Right renal pelvis (tissue), 4 donors: ENCODE measurements at places on chromosomes 12 and 14.

- DNase-seq: no peak
Measured at GRCh38 chr12:116442946-116443345, 116.2 kb upstream of the MAP1LC3B2 start.

DNA sequence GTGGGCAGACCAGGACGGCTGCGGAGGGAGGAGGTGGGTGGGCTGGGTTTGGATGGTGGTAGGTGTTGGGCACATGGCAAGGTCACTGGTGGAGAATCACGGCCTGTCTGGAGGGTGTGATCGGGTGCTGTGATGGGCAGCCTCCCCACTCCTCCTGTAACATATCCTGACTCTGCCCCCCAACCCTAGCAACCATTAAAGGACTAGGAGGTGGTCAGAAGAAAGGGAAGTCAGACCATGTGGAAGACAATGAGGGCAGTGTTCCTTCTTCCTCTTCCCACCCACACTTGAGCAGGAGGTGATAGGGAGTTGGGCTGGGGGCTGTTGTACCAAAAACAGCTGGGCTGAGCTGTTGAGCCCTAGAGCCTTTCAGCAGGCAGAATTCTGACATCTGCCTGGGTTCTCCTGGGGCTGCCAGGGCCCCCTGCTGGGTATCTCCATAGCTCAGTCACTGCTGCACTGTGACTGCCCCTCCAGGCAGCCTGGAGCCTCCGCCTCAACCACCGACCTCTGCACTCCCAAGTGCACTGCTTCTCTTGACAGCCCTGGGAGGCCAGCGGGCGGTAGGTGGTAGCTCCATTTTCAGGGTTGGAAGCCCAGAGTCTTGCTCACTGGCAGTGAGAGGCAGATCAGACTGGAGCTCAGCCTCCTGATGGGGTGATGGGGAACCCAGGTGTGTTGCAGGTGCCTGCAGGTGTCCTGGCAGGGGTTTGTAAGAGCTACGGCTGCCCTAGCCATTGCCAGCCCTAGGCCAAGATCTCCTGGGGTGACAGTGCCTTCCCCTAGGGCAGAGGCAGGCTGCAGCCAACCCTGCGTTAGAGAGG, 15.4 kb downstream of the VASH1 start:
- no peak for DNase-seq

DNA sequence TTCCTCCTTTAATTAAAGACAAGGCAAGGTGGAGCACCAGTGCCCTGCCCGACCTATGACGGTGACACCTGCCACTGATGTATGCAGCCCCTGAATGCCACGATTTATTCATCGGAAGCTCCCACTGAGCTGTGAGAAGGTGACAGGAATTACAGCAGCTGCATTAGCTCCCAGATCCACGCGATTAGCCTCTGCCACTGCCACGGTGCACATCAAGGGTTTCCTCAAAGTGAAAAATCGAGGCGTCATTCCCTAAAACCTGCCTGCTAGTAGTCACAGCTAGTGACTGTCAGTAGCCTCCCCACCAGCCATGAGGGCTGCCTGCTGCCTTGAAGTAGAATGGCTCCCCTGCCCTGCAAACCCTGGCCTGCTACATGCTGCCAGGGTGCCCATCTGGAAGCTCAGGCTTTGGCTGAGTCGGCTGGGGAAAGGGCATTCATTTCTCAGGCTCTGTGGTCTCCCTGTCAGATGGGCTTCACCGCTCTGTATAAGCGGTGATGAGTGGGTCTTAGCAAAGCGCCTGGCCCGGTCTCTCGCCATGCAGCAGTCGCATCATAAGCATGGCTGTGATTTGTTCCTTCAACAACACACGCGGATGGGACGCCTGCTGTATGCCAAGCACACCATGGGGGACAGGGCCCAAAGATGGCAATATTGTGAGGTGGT, 8.2 kb upstream of the BCL11B start:
- no peak for DNase-seq

DNA sequence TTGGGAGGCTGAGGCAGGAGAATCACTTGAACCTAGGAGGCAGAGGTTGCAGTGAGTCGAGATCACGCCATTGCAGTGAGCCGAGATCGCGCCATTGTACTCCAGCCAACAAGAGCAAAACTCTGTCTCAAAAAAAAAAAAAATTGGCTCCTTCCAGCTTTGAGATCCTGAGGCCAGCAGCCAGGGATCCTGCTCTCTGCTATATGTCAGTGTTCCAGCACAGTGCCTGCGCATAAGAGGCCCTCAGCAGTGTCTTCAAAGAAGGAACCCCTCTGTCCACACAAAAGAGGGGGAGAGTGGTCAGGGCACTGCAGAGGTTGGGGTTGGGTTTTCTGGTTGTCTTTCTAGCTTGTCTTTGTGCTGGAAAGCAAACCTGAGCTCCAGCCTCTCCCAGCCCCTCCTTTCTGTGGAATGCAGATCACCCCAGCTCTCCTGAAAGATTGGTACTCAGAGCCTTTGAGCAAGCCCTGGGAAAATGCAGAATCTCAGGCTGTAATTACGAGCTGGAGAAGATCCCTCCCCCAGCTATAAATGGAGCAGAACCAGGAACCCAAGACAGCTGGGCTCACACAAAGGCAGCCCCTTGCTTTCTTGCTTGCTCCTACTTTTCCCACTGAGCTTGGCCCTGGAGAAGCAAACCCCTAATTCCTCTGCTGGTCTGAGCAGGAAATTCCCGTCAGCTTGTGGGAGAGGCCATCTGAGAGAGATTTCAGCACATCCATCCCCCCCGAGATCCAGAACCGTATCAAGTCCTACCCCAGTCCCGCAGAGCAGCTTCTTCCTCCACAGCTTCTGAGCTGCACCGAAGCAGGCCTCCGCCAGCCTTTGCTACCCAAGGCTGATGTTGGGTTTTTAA, 205.7 kb downstream of the ZFP36L1 start:
- no peak for DNase-seq

GRCh38 chr14:77375164-77375950, 1.5 kb downstream of the TMED8 start:
- no peak for DNase-seq

- peak; percentile 48 for DNase-seq
Measured at GRCh38 chr12:77133566-77133965, 68.2 kb upstream of the E2F7 start.

- no peak for DNase-seq
Measured at GRCh38 chr14:94850309-94851211, 80.6 kb upstream of the GSC start.

DNA sequence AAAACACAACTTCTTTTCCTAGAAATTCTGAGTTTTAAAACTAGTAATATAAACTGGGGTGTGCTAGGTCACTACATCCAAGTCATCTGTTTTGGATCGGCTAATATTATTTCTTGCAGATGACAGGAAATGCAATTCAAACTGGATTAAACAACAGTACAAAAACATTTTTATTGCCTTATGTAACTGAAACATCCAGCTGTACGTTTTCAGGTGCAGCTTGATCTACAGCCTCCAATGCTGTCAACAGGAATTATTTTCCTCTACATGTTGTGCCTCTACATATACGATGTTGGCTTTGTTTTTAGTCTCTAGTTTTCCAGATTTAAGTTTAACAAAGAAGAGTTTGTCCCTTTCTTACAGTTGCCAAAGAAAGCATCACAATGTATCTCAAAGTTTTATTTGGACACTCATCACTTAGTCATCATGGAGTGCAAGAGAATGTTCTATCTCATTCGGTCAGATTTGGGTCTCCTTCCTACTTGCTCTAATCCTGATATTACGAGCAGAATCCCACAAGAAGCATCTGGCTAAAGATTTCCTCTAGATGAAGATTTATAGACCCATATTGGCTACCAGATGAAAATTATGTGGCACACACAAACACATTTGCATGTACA, 326.7 kb downstream of the SLC6A15 start:
- DNase-seq: no peak

- DNase-seq: no peak
Measured at GRCh38 chr14:54138024-54138353, 181.4 kb upstream of the BMP4 start.

- no peak for DNase-seq
Measured at GRCh38 chr14:65369560-65369959, 43.0 kb upstream of the FUT8 start.

DNA sequence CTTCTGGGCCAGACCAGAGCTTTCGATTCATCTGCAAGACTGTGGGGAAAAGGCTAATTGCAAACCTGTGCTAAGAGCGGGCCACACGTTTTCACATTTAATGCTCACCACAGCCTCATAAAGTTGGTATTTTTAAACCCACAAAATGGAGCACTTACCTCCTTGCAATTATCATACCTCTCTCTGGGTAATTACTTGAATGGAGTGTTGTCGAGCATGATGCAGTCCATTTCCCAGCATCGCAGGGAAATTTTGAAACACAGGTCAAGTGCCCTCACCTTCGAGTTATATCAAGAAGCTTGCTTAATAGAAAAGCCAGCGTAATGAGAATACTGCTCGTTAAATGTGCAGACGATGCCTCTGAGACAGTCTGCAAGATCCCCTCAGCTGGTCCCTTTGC, 8.8 kb upstream of the IFI27L2 start:
- DNase-seq: no peak

DNA sequence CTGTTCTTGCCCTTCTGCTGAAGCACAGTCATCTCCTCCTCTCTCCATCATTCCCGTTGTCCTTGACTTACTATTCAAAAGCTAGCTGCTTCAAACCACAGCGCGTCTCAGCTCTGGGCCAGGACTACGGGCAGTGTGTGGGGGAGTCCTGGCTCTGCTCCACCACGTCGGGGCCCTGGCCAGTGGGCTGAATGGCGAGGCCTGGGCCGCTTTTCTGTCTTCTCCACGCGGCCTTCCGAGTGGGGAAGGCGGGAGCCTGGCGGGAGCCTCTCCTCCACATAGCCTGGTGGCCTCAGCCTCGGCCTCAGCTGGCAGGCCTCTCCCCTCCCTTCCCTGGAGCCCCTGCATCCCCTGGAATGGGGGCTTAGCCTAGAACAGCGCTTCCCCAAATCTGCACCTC, 16.5 kb downstream of the ANKRD9 start:
- DNase-seq: no peak

DNA sequence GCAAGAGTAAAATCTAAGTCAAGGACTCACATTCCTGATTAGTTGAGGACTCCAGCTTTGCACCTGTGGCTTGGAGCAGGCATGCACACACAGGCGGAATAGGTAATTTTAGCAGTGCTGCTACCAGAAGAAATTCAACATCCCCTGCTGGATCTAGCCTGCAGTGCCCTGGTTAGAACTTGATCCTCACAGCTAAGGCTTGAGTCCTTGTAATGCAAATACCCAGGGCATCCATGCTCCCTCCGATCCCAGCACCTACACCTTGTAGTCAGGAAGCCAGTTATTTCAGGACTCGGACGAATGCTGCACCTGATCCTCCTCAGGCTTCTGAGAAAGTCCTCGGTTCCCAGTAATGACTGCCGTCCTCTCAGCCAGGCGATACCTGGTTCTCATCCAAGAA, 309.0 kb upstream of the AMIGO2 start:
- no peak for DNase-seq

DNA sequence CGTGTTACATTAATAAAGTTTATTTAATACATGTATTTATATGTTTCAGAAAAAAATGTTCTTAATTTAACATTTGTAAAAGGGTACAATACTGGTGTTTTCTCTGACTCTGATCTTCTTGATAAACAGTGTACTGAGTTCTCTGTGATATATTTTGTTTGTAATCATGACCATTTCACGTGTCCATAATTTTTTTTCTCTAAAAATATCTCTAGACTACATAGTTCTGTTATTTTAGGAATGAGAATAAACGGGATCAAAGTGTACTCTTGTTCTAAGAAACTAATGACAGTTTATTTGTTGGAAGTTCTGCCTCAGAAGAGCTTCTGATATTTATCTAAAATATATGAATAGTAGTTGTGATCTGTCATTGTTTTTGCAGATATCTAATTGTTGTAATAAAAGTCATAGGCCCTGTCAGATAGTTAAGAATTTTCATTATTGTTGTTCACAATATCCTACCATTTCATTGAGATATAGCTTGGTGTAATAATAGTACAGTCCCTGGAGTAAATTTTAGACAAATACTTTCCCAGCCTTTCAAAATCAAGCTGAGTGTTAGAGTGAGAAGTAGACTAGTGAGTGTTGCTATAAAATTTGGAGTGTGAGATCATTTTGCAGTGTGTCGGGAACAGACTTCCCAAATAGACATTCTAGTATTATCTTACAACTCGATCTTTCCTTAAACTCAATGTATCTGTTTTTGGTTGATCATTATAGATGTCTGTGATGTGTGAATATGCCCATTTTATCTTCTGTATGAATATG, 86.2 kb downstream of the ERC1 start:
- no peak for DNase-seq

GRCh38 chr14:29937116-29937515, 9.5 kb upstream of the PRKD1 start:
- no peak for DNase-seq

DNA sequence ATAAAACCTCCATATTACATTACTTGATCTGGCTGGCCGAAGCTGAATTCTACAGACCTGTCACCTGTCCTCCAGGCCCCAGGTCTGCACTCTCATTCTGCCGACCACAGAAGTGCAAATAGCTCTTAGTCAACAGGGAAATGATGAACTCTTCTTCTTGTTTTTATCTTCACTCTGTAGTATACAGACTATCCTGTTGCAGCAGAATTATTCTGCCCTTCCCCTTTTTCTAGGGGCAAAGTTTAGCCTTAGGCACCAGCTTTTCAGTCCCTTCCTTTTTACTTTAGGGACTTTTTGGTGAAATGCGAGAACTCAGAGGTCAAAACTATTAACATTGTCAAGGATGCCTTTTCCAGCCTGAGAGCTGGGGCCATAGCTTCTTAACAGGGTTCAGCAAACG, 229.6 kb upstream of the EGLN3 start:
- no peak for DNase-seq

DNA sequence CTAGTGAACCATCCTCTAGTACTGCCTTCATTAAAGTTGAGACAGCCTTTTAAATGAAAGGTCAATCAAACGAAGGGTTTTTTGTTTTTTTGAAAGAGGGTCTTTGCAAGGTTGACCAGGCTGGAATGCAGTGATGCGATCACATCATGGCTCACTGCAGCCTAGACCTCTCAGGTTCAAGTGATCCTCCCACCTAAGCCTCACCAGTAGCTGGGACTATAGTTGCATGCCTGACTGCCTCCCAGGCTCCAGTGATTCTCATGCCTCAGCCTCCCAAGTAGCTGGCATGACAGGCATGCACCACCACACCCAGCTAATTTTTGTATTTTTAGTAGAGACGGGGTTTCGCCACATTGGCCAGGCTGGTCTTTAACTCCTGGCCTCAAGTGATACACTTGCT, 114.6 kb upstream of the SINHCAF start:
- no peak for DNase-seq

- DNase-seq: no peak
Measured at GRCh38 chr12:61758661-61759060, 501.5 kb upstream of the USP15 start.

DNA sequence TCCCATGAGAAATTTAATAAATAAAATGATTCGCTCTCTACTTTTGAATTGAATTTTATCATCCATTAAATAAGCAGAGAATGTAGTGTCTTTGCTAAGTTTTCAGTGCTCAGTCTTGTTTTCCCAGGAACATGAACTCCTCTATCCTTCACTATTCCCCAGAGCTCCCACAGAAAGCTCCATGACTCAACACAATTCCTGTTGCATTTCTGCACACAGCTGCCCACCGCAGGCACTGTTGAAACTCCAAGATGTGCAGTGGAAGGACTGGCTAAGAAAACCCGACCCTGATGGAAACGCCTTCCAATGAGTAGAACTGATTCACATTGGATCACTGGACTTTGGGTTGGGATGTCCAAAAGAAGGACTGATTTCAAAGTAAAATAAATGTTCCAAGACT, 202.4 kb upstream of the AMIGO2 start:
- no peak for DNase-seq
